ENCODE measurements at places on chromosomes 5 and 9.
A peak's percentile ranks its signal among the peaks of the same experiment; 100 is the strongest.

DNA sequence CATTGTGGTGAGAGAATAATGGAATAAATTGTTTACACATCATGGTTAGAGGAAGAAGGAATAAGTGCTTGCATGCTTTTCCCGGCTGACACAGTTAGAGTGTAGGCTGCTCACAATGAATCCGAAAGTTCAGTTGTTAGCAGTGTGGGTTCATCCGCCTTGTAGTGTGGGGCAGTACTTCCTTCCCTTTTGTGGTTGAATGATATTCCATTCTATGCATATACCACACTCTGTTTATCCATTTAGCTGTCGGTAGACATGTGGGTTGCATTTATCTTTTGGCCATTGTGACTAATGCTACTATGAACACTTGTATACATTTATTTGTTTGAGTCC is 84.0 kb downstream of the COL5A1 start:
- no peak for DNase-seq

GRCh38 chr5:10593531-10594181 is 29.8 kb downstream of the ANKRD33B start:
- DNase-seq, result no peak

DNA sequence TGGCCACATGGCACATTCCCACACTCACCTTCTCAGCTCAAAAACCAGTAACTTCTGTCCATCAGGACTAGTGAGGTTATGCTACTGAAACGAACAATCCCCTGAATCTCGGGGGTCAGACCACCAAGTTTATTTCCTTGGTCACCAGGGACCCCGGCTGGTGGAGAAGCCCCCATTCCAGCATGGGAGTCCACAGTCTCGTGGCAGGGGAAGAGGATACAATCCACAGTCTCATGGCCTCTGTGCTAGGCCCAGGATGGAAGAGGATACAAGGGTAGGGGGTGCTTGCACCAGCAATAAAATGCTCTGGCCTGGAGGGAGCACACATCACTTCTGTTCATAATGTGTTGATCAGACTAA is 7.4 kb upstream of the CARD19 start:
- DNase-seq, result no peak

- peak; percentile 93 for DNase-seq
Measured at GRCh38 chr9:84668196-84669012, 1.1 kb upstream of the NTRK2 start.

- no peak for DNase-seq
Measured at GRCh38 chr5:76497986-76498717, 95.1 kb downstream of the IQGAP2 start.

GRCh38 chr9:5917888-5918287 is 27.2 kb downstream of the MLANA start:
- peak; percentile 31 for DNase-seq

GRCh38 chr5:40680741-40681362 is 1.1 kb downstream of the PTGER4 start:
- DNase-seq, result peak; percentile 80

DNA sequence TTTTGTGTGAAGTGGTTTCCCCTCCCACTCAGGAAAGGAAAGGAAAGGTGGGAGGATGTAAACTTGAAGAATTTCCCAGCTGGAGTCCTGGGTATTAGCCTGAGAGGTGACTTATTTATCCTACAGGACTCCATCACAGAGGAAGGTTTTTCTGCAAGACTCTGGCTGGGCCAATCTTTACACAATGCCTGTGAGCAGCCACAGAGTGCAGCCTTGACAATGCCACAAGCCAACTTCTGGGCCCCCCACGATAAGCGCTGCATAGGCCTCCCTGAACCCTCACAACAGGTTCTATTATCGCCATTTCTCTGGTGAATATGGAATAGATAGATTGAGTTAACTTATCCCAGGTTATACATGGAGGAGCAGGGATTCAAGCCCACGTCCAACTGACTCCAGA is 12.4 kb downstream of the TTC39B start:
- no peak for DNase-seq

DNA sequence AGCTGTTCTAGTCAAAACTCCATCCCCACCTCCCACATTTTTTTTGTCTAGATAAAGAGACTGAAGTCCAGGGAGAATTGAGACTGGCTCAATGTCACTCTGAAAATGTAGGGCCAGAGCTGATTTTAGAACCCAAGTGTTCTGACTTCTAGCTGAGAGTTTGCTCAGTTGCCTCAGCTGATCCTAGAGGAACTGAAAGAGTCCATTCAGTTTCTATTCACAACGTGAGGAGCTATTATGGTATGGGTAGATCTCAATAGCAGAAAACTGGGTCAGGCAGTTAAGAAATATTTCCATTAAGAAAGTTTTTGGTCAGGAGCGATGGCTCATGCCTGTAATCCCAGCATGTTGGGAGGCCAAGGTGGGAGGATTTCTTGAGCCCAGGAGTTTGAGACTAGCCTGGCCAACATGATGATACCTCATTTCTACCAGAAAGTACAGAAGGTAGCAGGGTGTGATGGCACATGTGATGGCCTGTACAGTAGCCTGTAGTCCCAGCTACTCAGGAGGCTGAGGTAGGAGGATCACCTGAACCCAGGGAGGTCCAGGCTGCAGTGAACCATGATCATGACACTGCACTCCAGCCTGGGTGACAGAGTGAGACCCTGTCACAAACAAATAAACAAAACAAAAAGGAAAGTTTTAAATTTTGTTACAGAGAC is 61.7 kb downstream of the GLRA1 start:
- DNase-seq, result no peak

DNA sequence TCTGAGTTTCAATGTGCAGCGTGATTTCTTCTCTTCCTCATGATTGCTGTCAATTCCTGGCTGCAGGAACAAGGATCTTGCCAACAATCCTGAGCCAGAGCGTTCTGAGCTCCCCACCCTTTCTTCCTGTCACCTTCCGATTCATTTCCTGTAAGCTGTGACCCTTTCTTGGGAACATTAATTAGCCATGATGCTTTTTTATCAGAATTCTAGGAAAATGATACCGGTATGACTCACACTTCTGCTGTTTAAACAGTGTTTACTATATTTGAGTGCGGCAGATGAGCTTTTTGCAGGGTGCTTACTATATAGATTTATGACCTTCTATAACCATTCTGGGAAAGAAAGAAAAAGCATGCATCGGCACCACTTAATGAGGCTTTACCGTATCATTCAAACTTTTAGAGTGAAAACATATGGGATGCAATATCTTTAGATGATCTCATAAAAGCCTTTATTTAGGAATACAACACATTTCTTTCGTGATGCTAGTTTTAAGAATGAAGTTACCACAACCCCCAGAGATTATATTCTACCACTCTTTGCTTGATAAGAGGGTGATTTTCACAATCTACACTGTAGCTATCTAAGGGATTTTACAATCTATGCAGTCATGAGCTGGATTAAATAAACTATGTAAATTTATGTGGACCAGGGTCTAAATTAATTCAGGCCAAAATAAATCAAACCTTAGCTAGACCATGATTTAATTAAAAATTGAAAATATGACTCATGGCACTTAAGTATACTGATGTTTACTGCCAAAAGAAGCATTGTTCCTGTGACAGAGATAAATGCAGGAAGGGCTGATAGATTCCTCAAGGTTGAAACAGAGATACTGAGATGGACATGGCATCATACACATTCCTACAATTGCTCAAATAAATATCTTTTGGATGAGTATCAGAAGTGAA is 38.0 kb upstream of the OSMR start:
- DNase-seq, result no peak

- DNase-seq, result no peak
Measured at GRCh38 chr9:72855321-72855720, 97.5 kb downstream of the ALDH1A1 start.

- DNase-seq, result no peak
Measured at GRCh38 chr5:150153957-150154617, 1.6 kb downstream of the PDGFRB start.

DNA sequence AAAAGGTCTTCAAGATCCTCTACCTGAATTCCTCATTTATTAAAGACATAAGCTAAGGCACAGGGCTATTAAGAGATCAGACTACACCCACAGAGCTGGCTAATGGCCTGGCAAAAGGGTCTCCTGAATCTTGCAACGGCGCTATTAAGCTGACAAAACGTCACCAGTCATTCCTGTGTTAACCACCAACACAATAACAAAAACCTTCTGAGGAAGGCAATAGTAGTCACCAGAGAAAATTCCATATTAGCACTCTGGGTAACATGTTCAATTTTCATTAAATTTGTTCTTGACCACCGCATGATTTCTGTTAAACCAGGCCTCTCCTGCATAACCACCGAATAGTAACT is 77.0 kb downstream of the GNAQ start:
- no peak for DNase-seq

DNA sequence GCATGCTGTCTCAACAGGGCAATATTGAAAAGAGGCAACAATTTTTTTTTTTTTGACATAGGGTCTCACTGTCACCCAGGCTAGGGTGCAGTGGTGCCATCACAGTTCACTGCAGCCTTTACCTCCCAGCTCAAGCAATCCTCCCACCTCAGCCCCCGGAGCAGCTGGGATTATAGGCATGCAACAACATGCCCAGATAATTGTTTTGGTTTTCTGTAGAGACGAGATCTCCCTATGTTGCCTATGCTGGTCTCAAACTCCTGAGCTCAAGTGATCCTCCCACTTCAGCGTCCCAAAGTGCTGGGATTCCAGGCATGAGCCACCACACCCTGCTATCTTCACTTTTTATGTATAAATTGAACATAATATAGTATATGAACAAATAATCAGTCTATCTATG is 47.6 kb downstream of the PRELID2 start:
- DNase-seq, result no peak

- no peak for DNase-seq
Measured at GRCh38 chr5:64497386-64497785, 8.4 kb upstream of the RGS7BP start.

GRCh38 chr5:170491479-170491878 is 12.3 kb upstream of the KCNIP1 start:
- DNase-seq, result no peak

- peak; percentile 40 for DNase-seq
Measured at GRCh38 chr5:1727571-1727970, 72.1 kb downstream of the MRPL36 start.

DNA sequence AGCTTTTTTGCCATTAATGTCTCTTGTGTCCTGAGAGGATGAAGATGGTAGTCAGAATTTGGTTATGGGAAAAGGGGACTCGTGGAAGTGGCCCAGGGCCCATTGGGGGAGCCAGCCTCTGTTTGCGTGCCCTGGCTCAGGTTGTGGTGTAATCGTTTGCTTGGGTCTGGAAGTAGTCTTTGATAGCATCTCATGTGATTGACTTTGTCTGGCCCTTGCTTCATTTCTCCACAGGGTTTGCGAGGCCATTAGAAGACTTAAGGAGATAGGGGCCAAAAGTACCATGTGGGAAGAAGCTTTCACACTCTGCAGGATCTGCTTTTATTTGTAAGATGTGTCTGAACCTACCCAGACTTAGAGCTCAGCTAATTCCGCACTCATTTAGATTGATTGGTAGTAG is 114.5 kb downstream of the FGF1 start:
- no peak for DNase-seq

DNA sequence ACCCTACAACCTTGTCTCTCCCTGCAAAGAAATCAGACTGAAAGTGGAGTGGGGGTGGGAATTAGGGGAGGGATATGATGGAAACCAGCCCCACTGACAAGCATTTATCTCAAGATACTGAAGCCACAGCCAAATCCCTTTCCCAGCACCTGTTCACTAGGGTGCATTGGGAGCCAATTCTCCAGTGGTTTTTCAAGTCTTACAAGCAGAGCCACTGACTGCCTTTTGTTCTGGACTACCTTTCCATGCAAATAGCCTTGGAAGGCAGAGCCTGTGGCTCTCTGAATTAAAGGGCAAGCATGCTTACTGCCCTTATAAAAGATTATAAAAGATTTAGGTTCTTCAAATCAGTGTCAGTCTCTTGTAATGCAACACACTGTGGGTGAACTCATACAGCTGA is 8.8 kb upstream of the GGTA1 start:
- DNase-seq, result no peak

DNA sequence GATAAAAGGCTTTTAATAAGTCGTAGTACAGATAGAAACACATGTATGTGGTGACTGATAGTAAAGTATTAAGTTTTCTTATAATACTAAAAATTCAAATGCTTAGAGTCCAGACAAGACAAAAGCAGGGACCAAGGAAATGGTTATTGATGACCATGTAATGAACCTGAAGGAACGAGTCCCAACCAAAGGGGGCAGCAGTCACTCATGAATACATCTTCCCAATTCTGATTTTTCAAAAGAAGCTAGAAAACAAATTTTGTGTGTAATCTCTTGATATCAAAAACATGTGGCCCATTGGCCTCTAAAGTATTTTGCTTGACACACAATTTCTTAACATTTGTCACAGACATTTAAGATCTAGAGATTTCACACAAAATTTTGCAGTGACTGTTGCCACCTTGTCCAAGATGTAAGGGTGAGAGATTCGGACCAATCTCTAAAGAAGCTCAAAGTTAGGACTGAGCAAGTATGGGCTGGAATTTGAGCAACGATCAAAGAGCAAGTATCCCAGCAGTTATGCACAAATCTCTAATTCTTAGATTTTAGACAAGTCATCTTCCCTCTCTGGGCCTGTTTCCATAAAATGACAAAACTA is 66.8 kb downstream of the ARL15 start:
- no peak for DNase-seq

DNA sequence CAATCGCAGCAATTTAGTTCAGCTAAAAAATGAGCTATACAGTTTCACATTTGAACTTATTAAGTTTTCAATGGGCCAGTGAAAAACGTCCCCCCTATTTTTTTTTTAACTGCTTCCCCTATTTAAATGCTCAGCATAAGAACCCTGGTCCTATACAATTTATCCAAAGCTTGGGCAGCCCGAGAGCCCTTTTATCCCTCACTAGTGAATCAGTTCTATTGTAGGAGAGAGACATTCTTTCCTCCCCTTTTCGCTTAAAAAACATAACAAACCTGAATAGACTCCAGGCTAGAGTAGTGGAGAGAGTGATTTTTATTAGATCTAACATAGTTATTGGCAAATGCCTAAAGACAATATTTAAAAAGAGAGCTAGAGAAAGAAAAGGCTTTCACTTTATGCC is 1.4 kb downstream of the LIX1 start:
- DNase-seq, result no peak

- no peak for DNase-seq
Measured at GRCh38 chr5:65030056-65030455, 261.3 kb downstream of the CWC27 start.

- DNase-seq, result no peak
Measured at GRCh38 chr5:95912029-95912428, 49.6 kb downstream of the ELL2 start.

DNA sequence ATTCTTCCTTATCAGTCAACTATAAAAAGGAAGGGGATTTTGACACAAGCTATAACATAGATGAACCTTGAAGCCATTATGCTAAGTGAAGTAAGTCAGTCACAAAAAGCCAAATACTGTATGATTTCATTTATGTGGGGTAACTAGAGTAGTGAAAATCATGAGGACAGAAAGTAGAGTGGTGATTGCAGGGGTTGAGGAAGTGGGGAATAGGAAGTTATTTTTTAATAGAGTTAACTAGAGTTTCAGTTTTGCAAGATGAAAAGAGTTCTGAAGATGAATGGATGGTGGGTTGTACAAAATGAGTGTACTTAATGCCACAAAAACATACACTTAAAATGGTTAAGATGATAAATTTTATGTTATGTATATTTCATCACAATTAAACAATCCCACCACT is 65.4 kb upstream of the FAM174A start:
- DNase-seq, result no peak

GRCh38 chr9:70352356-70352755 is 62.1 kb downstream of the KLF9 start:
- DNase-seq, result no peak
